ENCODE measurements at places on chromosomes 2 and 18.

DNA sequence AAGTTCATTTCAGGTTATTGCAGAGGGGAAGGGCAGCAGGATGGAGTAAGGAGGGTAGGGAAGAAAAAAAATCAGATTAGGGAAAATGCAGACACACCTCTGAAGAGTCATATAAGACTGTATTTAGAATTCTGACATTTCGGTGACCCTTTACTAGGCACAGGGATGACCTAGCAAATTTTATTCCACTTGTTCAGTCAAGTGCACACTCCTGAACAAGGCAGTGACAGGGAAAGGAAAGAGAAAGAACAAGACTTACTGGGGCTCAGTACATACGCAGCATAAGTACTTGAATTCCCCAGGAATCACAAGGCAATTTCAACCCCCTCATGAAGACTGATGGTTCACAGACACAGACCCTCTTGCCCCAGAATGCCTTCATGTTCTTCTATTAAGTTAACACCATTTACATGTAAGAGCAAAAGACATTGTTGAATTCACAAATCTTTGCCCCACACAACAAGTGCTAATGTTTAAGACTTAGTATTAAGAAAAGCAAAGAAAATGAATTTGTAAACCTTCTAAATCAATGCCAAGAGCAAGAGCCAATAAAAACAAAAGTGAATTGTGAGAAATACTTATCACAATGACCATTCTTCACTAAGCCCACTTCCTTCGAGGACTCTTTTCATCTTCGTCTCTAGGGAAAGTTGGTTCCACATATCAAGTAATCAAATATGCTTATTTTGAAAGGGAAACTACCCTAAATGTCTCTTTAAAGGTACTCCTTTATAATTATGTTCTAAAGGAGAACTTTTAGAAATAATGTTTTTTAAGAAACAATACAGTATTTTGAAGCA is 47.0 kb downstream of the COBLL1 start:
- H3K27ac ChIP-seq, result peak overlapping the region; percentile 68
- H3K4me3 ChIP-seq, result peak overlapping the region; percentile 8
- no peaks in the 10 kb centered on the region for H3K27me3 ChIP-seq
- peaks cover 38% of the 10 kb centered on the region for H3K4me1 ChIP-seq
- H3K36me3 ChIP-seq, result no peaks in the 10 kb centered on the region

- H3K36me3 ChIP-seq, result no peaks in the 10 kb centered on the region
- no peak overlapping the region for H3K4me3 ChIP-seq
- no peaks in the 10 kb centered on the region for H3K27me3 ChIP-seq
- DNase-seq, result no peak
- no peak overlapping the region for H3K27ac ChIP-seq
- no peaks in the 10 kb centered on the region for H3K4me1 ChIP-seq
These were observed 48.0 kb downstream of the CDK15 start for GRCh38 chr2:201854221-201854801.

- no peak overlapping the region for H3K27ac ChIP-seq
- no peaks in the 10 kb centered on the region for H3K4me1 ChIP-seq
- H3K36me3 ChIP-seq, result no peaks in the 10 kb centered on the region
- H3K27me3 ChIP-seq, result no peaks in the 10 kb centered on the region
These were observed 70.9 kb upstream of the ERBB4 start for GRCh38 chr2:212609479-212609878.

- no peak for DNase-seq
- no peaks in the 10 kb centered on the region for H3K27me3 ChIP-seq
- peak overlapping the region; percentile 18 for H3K27ac ChIP-seq
- peaks cover 18% of the 10 kb centered on the region for H3K36me3 ChIP-seq
- no peak overlapping the region for H3K4me3 ChIP-seq
These were observed 41.2 kb downstream of the RALBP1 start for GRCh38 chr18:9516437-9517064.

- H3K4me1 ChIP-seq, result peaks cover 31% of the 10 kb centered on the region
- H3K4me3 ChIP-seq, result no peak overlapping the region
- peak overlapping the region; percentile 86 for H3K27ac ChIP-seq
- H3K36me3 ChIP-seq, result no peaks in the 10 kb centered on the region
- DNase-seq, result peak; percentile 88
These were observed 3.9 kb downstream of the ANKRD44 start for GRCh38 chr2:197306696-197307040.

DNA sequence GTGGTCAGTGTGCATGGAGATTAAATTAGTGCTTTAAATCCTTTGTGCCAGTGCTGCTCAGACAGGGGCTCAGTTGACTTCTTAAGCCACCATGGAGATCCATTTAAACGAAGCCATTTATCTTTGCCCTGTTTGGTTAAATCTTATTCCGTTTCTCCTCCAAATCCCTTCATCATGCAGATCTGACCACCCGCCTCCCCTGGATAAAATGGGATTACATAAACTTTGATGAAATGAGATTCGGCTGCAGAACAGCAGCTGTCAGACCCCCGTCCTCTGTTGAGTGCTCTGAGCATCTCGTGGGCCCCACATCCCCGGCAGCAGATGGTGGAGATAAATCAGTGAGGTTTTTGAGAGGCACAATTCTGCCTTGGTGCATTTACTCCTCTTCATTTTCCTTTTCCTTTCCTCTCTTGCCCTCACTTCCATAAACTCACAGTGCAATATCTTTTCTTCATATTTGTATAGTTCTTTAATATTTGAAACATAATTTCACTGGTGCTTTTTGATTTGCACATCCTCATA is 84.4 kb upstream of the TWIST2 start:
- H3K27me3 ChIP-seq, result peaks cover 27% of the 10 kb centered on the region
- no peaks in the 10 kb centered on the region for H3K36me3 ChIP-seq
- no peak overlapping the region for H3K4me3 ChIP-seq

All from tibial artery (tissue), 4 donors.